ENCODE measurements at places on chromosomes 16 and 17.

GRCh38 chr17:66576473-66576872 lies 258.4 kb upstream of the CACNG5 start:
- DNase-seq, result no peak

DNA sequence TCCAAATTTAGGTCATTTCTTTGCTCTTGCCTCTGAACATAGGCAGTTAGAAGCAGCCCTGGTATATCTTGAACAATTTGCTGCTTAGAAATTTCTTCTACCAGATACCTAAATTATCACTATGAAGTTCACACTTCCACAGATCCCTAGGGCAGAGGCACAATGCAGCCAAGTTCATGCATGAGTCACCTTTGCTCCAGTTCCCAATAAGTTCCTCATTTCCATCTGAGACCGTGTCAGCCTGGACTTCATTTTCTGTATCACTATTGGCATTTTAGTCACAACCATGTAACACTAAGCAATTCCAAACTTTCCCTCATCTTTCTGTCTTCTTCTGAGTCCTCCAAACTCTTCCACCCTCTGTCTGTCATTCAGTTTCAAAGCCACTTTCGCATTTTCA lies 45.0 kb downstream of the KCNJ16 start:
- no peak for DNase-seq

GRCh38 chr17:53420035-53420641 lies 402.6 kb upstream of the KIF2B start:
- no peak for DNase-seq

DNA sequence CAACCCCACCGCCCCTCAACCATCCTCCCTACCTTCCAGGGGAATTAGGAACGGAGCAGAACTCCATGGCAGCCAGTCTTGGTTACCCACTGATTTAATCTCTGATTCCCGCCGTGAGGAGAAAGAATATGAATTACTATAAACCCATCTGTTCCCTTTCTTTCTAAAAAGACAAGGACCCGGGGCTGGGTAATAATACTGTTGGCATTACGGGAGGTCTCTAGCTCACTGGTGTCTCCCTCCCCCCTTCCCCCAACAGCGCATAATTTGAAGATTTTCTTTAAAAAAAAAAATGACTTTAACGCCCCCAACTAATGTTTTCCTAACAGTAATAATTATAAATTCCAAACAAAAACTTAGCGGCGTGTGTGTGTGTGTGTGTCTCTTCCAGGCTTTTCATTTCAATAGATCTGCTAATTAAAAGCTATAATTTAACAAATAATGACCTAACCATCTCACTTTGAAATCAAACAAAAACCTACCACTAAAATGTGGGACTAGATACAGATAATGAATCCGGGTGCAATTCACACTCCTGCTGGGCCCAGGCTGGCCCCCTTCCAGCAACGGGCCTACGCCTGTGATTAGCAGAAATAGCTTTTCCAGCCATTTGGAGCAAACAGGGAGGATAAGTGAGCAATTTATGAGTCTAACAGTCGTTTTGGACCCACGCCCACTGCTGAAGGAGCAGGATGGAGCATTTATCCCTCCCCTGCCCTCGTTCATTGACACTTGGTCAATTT lies 18.2 kb upstream of the BHLHA9 start:
- DNase-seq, result no peak

DNA sequence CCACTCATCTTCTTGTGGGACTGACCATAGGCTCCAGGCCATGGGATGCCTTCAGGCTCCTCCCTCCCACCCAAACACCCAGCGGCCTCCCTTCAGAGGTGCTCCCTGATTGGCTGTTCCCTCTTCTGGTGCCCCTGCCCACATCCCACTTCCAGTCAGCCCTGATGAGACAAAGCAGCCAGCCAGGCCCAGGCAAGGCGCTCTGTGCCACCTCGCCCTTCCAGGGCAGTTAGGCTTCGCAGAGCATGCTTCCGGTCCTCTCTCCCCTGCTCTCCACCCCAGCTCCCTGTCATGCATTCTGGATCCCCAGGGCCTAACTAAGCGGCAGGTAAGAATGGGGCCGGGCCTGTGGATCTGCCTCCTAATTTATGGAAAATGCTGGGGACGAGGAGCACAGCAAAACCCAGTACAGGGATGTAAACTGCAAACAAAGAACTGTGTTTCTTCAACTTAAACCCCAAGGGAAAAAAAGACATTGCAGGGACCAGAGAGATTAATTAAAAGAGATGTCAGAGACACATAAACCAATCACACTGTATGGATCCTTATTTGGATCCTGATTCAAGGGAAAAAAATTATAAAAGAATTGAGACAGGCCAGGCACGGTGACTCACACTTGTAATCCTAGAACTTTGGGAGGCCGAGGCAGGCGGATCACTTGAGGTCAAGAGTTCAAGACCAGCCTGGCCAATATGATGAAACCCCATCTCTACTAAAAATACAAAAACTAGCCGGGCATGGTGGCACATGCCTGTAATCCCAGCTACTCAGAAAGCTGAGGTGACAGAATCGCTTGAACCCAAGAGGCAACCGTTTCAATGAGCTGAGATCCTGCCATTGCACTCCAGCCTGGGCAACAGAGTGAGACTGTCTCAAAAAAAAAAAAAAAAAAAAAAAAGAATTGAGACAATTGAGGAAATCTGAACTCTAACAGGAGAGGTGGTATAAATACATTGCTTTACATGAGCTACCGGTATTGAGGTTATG lies 26.0 kb downstream of the ZDHHC7 start:
- DNase-seq, result no peak

DNA sequence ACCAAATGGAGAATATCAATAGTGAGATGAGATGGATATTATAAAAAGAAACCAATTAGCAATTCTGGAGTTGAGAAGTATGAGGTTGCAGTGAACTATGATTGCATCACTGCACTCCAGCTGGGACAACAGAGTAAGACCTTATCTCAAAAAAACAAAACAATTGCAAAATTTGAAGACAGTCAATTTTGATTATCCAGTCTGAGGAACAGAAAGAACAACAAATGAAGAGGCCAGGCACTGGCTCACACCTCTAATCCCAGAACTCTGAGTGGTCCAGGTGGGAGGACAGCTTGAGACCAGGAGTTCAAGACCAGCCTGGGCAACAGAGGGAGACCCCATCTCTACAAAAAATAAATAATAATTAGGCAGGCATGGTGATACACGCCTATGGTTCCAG lies 35.0 kb downstream of the USP32 start:
- DNase-seq, result no peak

DNA sequence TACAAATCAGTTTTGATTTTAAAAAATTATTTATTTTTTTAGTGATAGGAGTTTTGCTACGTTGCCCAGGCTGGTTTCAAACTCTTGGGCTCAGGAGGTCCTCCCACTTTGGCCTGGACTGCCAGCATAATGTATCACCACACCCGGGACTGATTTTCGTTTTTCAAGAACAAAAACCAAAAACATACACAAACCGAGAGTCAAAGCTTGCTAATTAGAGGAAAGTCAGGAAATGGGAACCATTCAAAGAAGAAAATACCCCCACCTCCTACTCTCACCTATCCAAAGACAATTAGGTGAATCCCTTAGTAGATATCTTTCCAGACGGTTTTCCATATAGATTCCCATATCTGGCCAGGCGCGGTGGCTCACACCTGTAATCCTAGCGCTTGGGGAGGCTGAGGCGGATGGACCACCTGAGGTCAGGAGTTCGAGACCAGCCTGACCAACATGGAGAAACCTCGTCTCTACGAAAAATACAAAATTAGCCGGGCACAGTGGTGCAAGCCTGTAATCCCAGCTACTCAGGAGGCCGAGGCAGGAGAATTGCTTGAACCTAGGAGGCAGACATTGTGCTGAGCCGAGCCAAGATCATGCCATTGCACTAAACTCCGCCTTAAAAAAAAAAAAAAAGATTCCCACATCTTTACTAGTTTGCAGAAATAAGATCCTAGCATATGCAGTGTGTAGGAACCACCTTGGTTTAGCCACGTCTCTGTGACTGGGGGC lies 883 bp upstream of the SPN start:
- DNase-seq, result no peak

DNA sequence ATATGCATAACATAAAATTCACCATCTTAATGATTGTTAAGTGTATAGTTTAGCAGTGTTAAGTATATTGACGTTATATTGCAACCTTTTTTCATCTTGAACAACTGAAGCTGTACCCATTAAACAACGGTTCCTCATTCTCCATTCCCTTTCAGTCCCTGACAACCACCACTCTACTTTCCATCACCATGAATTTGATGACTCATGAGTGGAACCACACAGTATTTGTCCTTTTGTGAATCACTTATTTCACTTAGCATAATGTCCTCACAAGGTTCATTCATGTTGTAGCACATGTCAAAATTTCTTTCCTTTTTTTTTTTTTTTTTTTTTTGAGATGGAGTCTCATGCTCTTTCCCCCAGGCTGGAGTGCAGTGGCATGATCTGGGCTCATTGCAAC lies 46.0 kb downstream of the HOXB1 start:
- DNase-seq, result no peak

DNA sequence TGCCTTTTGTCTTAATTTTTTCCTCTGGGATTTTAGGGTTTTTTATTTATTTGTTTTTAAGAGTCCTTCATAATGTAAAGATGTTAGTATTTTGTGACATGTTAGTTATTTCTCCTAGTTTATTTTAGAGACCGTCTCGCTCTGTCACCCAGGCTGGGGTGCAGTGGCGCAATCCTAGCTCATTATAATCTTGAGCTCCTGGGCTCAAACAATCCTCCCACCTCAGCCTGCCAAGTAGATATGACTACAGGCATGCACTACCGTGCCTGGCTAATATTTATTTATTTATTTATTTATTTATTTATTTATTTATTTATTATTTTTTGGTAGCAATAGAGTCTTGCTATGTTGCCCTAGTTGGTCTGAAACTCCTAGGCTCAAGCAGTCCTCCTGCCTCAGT lies 37.4 kb upstream of the ARHGAP17 start:
- DNase-seq, result no peak

GRCh38 chr17:50024808-50025207 lies 29.8 kb upstream of the DLX3 start:
- no peak for DNase-seq

DNA sequence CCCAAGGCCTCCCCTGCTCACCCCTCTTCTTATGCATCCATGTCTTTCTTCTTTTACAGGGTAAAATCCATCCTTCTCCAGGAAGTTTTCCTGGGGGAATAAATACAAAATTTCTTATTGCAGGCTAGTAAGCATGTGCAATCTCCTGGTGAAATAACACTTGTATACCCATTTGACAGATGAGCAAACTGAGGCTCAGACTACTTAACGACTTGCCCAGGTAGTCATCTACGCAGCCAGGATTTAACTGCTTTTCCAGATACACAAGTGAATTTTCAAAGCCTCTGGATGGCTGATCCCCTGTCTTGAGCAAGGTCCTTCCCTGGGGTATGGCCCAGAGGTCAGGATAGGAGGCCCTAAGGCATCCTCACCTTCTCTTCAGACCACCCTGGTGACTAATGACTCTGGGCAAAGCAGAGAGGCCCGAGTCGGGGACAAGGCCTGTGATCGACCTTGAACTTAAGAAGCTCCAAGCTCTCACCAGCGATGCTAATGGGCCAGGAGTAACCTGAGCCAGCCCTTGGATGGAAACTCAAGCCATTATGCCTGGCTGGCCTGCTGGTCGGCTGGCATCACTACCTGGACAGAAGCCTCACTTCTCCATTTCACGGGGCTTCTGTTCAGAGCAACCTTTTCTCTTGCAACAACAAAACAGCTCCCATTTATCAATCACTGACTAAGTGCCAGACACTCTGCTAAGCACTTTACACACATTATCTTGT lies 33.1 kb downstream of the ZNF423 start:
- no peak for DNase-seq

DNA sequence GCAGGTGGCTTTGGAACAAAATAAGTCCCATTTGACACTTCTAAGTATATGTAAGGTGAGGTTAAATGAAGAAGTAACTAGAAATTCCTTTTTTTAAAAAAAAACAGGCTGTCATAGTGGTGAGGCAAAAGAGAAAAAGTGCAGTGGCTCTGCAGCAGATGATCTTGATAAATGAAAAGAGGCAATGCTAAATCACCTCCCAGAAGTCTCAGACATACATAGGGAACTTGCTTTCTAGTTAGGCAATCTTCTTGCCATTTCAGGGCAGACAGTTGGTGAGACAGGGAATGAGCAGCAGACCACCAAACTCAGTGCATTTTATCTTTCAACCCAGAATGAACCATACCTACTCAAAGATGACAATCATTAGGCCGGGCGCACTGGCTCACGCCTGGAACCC lies 90.8 kb downstream of the MYO1D start:
- no peak for DNase-seq

GRCh38 chr16:89742948-89743347 lies 21.6 kb downstream of the ZNF276 start:
- DNase-seq, result no peak

DNA sequence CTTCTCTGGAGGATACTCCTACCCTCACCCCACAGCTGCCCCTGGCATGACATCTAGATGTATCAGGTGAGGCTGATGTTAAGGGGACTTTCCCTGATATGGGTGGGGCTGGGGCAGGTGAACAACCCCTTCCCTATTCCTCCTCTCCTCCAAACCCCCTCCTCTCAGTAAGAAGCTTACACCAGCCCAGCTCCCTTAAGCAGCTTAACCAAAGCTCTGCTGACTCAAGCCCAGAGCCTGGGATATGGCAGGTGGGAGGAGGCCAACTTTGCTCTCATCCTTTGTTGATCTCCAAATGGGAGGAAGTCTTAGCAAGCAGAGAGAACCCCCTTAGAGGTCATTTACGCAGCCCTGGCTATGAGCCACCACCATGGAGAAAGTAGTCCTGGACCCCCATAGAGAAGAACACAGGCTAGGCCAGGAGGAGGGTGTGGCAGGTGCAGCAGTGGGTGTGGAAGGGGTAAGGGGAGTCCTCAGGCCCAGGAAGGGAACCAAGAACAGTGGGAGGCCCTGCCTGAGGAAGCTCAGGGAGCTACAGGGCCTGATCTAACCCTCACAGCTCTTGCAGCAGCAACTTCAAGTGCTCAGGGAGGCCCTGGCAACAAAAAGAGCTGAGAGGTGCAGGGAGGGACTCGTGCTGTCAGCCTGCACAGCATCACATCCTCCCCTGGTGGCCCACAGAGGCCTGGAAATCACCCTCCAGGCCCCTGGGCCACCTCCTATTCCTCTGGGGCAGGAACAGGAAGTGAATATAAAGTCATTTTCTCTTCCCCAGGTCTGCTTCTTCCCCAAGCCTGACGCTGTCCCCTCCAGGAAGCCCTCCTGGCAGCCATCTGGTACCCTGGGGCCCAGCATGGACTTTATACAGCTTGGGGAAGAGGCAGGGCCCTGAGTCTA lies 2.9 kb downstream of the UNC119 start:
- no peak for DNase-seq

DNA sequence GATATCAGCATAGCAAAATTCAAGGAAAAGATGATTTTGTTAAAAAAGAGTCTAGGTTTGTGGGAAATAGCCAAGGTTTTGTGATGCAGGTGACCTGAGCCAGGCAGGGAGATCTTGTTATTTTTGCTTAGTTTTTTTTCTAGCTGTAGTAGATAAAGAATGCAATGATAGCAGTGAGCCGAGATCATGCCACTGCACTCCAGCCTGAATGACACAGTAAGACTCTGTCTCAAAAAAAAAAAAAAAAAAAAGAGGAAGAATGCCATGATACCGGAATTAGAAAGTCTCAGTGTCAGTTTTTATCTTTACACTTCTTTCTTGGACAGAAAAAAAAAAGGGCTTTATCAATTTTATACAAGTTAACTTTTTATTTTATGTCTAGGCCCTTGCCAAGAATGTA lies 27.5 kb downstream of the TMEM238L start:
- DNase-seq, result no peak
